ENCODE measurements at places on chromosomes 3 and 15.

- DNase-seq: no peak
These were observed 76.1 kb upstream of the THBS1 start for GRCh38 chr15:39504808-39505207.

GRCh38 chr15:29063646-29064045, 177.9 kb downstream of the APBA2 start:
- DNase-seq: no peak

GRCh38 chr15:25527118-25527517, 88.3 kb upstream of the UBE3A start:
- DNase-seq: no peak

DNA sequence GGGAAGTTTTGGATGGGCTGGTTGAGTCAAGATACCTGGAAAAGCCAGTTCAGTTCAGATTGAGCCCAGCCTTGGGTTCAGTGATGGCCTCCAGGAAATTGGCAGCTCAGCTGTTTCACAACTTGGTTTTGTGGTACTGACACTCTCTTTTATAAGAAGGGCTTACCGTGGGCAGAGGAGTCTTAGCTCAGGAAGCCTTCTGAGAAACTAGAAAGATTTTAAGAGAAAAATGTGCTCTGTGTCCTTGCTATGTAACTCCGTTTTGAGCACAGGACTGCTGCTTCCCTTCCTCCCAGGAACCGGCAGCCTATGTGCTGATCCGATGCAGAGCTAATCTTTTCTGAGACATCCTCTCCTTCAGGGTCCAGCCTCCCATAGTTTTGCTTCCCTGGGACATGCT, 46.6 kb upstream of the RASGRP1 start:
- no peak for DNase-seq

- DNase-seq: no peak
These were observed 5.5 kb upstream of the PSMD6 start for GRCh38 chr3:64028754-64029153.

DNA sequence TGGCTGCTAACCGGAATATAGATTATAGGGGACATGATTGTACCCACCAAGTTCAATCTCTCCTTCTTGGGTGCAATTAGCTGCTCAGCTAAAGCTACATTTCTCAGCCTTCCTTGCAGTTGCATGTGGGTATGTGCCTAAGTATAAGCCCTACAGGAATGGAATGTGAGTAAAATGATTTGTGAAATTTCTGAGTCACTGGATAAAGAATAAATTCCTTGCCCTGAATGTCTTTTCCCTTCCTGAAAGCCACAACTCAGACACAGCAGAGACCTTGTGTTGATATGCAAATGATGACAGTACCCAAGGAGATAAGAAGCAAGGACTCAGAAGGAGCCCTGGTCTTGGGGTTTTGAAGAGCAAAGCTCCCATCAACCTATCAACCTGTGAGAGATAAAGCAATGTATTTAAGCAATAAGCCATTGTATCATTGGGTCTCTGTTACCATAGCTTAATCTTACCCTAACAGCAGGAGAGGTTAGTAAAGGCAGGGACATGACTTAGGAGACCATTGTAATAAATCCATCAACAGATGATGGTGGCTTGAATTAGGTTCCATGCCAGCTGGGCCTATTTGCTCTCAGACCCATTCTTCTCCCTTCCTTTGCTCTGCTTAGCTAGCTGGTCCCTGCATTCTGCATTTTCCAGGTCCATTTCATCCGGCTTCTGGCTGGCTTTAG, 25.6 kb upstream of the ZNF280D start:
- no peak for DNase-seq

- DNase-seq: no peak
These were observed 119.4 kb downstream of the GADL1 start for GRCh38 chr3:30775040-30775439.

DNA sequence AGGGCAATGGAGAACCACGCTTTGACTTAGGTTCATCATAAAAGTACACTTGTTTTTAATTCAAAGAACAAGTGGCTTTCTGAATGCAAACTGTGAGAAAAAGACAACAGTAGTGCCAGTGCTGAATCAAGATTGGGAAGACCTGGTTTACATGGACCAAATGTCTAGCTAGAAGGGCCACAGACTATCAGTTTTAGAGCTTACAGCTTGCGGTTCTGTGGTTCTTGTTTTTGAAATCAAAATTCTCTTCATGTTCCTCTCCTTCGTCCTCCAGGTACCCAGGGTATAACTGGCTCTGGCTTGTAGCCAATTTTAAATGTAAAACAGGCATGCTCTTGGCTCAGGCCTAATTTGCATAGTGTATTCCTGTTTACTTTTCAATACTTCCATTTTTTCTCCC, 124.6 kb downstream of the TGFBR2 start:
- no peak for DNase-seq

- DNase-seq: no peak
These were observed 8.0 kb downstream of the CLDN16 start for GRCh38 chr3:190396001-190396400.

- DNase-seq: no peak
These were observed 7.8 kb downstream of the FBXL22 start for GRCh38 chr15:63605036-63605435.

DNA sequence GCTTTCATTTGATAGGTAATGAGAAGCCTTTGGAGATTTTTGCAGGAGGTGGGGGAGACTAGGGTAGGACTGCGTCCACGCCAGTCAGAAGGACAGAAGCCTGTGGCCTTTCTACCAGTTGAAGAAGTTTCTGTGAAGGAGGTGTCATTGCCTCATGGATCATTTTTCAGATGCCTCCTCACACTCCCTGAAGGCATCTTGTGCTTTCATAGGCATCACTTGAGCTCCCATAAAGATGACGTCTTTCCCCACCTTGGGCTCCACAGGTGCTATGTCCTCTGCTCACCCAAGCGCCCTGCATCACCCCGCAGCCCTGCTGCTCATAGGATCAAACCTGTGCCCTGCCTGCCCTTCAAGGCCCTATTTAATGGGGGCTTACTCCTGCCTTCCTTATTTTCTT, 7.5 kb upstream of the ITGA11 start:
- DNase-seq: no peak

DNA sequence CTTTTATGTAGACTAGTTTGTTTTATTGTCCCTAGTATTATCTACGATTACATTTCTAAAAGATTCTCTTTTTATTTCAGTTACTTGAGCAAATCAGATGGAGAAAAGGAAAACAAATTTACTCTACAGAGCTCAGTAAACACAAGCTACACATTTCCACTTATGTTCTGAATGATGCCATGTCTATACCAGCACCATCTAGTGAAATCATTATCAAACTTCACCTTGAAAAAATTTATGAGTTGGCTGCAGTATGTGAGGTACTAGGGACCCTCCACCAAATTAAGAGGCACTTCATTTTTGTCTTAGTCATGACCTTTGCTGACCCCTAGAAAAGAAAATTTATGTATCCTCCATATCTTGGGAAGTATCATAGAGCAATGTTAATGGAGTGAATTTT, 827.4 kb downstream of the SI start:
- no peak for DNase-seq

GRCh38 chr3:131079086-131079485, 52.4 kb downstream of the NEK11 start:
- no peak for DNase-seq

DNA sequence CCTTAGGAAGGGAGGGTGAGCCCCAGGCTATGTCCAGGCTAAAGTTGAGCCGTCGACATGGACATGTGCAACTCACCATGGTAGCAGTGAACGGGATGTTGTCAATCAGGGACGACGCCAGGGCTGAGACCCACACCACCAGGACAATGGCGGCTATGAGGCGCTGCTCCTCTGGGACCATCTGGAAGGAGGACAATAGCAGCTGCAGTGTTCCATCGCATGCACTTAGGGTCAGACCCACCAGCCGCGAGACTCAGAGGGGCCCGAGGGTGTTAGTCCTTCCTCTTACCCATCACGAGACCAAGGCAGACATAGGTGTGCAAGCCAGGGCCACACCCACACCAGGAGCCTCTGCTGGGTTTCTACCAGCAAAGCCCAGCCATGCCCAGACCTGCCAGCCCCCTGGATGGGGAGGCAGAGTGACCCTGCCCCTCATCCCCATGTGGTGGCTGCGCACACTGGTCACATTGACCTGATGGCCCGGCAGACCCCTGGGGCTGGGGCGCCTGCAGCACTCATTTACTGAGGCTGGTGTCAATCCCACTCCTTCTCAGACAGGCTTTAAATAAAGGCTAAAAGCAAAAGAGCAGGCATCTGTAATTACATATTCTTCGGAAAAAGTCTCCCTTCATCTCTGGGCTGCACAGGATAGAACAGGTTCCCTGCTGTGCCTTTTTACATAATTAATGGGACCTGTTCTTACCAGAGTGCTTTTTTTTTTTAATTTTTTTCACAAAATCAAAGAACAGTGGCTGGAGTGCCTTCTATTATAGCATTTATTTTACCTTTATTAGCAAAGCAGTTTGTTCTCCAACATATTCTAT, 227.8 kb downstream of the OCA2 start:
- DNase-seq: no peak

DNA sequence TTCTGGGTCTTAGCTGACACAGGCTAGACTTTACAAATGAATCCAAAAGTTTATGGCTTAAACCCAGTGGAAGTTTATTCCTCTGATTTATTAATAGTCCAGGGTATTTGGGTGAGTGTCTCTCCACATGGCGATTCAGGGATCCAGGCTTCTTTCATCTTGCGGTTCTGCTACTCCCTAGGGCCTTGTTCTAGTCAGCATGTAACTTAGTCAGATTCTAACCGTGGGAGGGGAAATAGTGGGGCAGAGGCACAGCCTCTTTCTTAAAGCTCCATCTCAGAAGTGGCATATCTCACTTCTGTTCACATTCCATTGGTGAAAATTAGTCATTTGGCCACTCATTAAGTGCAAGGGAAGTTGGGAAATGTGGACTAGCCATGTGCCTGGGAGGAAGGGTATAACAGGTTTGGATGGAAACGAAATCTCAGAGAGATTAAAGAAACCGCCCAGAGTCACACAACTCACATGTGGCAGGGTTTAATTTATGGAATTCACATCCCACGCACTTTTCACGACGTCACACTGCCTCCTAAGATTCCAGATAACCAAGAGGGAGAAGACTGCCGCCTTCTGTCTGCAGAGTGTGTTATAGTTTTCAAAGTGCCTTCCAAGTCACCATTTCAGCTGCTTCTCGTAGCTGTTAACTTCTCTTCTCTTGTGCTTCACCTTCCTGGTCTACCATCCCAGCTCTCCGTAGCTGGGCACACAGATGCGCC, 11.4 kb upstream of the RASGRF1 start:
- no peak for DNase-seq

DNA sequence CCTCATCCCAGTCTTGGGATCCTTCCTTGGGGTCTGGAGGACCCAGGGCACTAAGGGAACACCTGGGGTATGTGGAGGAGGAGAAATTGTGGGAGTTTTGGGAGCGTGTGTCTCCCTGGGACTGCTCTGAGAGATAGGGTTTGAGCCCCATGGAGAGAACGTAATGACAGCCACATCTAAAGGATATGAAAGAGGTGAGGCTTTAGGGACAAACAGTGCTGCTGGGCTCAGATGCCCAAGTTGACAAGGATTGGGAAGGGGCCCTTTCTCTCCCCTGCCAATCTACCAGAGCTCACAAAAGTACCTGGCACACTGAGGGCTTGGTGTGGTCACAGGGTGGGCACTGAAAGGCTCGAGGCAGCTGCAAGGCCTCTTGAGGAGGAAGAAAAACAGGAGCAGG, 13.3 kb upstream of the STARD5 start:
- no peak for DNase-seq

DNA sequence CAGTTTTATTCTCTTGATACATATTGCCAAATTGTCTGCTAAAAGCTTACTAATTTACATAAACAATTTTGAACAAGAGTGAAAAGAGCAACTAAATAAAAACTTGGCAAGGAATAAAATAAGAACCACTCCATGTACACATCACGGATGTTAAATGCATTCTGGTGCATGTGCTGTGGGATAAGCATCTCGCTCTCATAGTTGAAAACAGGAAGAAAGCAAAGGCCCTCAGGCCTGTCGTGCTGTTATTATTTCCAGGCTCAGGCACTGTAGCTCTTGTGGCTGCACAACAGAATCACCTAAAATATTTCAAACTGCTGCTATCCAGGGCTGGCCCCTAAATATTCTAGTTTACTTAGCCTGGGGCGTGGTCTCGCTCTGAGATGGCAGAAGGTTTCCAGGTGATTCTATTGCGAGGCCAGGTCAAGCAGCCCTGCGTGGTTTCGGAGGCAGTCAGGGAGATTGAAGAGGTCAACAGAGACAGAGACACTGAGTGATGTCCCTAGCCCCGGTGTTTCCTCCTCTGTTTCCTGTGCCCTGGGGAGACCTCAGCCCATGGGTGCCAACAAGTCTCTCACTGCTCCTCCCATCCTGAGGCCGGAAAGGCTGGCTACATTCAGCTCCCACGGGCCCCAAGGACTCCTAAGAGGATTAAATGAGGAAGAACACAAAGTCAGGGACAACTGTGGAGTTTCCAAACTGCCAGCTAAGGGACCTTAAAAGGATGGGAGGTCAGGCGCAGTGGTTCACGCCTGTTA, 18.2 kb upstream of the PDIA5 start:
- no peak for DNase-seq

- no peak for DNase-seq
These were observed 180.5 kb downstream of the FOXB1 start for GRCh38 chr15:60184579-60184978.

GRCh38 chr15:72207558-72208085, 10.0 kb upstream of the GRAMD2A start:
- no peak for DNase-seq

GRCh38 chr3:37551857-37552256, 309.8 kb upstream of the CTDSPL start:
- DNase-seq: no peak

- DNase-seq: no peak
These were observed 51.7 kb downstream of the CHSY1 start for GRCh38 chr15:101200181-101200580.

DNA sequence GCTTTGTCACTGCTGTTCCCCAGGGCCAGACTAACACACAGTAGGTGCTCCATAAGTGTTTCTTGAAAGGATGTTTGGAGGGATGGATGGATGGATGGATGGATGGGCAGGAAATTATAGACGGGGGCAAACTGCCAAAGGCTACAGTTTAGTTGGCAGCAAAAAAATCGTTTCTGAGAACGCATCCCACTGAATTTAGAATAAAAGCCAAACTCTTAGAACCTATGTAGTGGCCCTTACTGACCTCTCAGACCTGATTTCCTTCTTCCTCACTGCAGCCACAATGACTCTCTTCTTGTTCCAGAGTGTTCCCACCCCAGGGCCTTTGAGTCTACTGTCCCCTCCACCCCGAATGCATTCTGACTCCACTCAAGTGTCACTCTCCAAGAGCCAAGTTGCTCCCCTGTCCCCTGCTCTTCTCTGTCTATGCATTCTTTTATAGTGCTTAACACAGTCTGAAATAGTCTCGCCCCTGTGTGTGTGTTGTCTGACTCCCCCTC, 5.2 kb upstream of the GATA2 start:
- DNase-seq: no peak

DNA sequence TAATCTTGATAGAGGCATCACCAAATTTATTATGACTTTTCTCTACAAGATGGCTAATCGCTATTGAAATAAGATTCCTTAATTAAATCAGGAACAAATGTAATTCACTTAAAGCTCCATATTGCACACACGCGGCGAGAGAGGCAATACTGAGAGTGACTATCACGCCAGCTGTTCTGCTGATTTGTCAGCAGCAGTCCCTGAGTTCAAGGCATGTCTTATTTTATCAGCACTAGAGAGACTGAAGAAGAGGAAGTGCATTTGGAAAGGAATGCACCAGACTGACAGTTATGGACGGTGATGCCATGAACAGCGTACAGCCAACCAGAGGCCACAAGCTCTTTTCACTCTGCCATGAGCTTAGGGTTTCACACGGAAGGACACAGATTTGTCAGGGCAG, 83.6 kb upstream of the SLCO3A1 start:
- no peak for DNase-seq

- no peak for DNase-seq
These were observed 271.5 kb upstream of the DCBLD2 start for GRCh38 chr3:99172736-99173657.

GRCh38 chr3:22935040-22935439, 268.1 kb upstream of the UBE2E2 start:
- DNase-seq: no peak

Data from NCI-H2029 (cell line).